ENCODE measurements at places on chromosomes 6 and 20. TPM values are rescaled to one million over a fixed set of nuclear protein-coding genes. Genes with fewer than 3 reads are reported as not detected.

DNA sequence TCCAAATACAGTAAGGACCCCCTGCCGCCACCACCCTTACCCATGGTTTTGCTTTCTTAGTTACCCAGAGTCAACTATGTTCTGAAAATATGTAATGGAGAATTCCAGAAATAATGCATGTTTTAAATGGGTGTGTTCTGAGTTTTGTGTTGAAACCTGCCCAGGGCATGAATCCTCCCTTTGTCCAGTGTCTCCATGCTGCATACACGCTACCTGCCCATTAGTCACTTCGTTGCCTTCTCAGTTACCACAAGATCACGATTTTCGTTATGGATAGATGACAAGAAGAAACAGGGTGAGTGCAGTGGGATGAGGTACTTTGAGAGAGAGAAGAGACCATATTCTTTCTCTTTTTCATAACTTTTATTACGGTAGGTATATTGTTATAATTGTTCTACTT is 10.6 kb downstream of the FARS2 start:
- DNase-seq, result no peak

DNA sequence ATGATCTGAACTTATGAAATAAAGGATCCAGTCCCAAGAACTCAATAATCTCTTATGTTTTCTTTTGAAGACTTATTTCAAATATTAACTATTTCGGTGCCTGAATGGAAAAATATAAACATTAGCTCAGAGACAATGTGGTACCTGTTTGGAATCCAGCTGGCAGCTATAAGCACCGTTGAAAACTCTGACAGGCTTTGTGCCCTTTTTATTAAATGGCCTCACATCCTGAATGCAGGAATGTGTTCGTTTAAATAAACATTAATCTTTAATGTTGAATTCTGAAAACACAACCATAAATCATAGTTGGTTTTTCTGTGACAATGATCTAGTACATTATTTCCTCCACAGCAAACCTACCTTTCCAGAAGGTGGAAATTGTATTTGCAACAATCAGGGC is 4.4 kb upstream of the KIAA0319 start:
- DNase-seq, result no peak

SLC16A10 gene
- polyA plus RNA-seq, result 21.2 TPM

DSP gene
- 84.1 TPM for polyA plus RNA-seq

DNA sequence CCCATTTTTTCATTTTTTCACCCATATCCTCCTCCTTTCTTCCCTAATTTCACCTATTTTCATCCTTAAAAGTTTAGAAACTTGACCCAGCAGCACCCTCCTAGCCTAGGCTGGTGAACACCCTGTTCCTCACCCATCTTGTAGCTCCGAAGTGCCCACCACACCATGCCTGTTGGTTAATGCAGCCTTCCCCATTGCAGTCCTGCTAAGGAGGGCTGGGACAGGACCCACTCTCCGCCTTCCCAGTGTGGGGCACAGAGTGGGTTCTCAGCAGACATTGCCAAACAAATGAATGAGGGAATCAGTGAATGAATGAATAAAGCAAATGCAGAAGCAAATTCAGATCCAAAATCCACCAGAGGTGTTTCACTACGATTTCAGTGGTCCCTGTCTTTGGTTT is 45.7 kb downstream of the CTCFL start:
- DNase-seq, result no peak
